Pulmonary artery endothelial cell (primary cell): ENCODE measurements at places on chromosomes 1 and 21.

GRCh38 chr1:78011050-78011449 lies 6.3 kb downstream of the DNAJB4 start:
- no peak for DNase-seq

DNA sequence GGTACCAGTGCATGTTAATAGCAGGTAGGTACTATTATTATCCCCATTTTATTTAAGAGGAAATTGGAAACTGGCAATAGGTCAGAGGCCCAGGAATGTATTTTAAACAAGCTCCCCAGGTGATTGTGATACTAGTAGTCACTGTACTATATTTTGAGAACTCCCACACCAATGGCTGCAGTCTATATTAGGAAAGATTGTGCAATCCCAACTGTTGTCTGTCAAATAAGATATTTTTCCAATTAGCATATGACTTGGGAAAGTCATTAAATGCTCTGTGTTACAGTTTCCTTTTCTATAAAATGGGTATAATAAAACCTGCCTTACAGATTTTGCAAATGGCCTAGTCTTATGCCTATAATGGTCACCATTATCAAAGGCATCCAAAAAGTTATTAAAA lies 94.2 kb upstream of the DMRTA2 start:
- DNase-seq: no peak

DNA sequence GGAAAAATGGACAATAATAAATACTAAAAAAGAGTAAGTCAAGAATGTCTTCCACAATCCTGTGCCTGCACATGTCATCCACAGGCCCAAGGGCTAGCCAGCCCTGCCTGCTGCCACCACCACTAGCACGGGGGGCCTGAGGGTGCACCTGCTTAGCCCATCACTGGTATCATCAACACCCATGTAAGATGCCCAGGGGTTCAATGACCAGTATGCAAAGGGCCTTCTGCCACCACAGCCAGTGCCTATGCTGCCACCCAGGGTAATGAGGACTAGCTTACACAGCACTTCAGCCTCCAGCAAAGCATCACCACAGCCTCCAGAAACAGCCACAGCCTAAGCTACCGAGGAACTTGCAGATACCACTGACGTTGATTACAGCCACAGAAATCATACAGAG lies 46.3 kb downstream of the POFUT2 start:
- DNase-seq: no peak

- no peak for DNase-seq
Measured at GRCh38 chr21:25717491-25718147, 17.1 kb downstream of the ATP5PF start.

- DNase-seq: no peak
Measured at GRCh38 chr1:40353082-40353481, 20.4 kb upstream of the SMAP2 start.

- DNase-seq: no peak
Measured at GRCh38 chr1:199856216-199856780, 171.2 kb upstream of the NR5A2 start.

GRCh38 chr1:95534985-95535384 lies 301.0 kb downstream of the RWDD3 start:
- DNase-seq: no peak

DNA sequence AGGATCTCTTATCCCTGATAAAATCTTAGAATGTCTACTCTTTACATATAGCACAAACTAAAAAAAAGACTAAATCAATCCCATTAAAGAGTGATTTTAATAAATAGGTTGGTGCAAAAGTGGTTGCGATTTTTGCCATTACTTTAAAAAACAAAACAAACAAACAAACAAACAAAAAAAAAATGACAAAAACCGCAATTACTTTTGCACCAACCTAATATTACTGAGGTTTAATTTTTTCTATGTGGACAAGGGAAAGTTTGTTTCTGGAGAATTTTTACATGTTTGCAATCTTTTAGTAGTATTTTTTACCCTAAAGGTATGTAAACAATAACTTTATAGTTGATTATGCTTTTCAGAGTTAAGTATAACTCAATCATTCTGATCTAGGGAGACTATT lies 119.7 kb upstream of the ADAMTS5 start:
- no peak for DNase-seq

- DNase-seq: no peak
Measured at GRCh38 chr1:206439205-206439604, 31.1 kb upstream of the IKBKE start.
